Natural killer cell (primary cell): ENCODE measurements at places on chromosomes 5 and 9. TPM values are rescaled to one million over a fixed set of nuclear protein-coding genes. Genes with fewer than 3 reads are reported as not detected.

DNA sequence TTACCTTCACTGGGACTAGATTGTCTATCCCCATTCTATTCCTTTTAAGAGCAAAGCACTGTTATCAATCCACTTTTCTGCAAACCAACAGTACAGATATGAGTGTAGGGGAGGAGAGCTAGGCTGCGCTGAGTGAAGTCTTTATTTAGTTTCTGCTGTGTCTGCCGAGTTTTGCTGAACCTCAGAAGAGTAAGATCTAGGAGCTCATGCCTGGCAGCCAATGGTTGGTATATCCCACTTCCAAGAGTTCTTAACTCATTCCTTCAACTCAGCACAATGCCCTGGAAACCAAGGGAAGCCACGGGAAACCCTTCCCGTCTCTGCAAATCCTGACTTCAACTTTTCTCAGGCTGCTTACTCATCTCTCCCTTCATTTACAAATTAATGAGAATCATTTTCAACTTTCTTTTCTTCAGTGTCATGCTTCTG, 58.0 kb upstream of the JAK2 start:
- DNase-seq, result no peak
- no peaks in the 10 kb centered on the region for H3K36me3 ChIP-seq
- no peaks in the 10 kb centered on the region for H3K4me1 ChIP-seq
- no peak overlapping the region for H3K27ac ChIP-seq

GPSM1 gene
- total RNA-seq, result 4.2 TPM

GRCh38 chr5:29321591-29321990, 1871.9 kb upstream of the CDH6 start:
- no peak overlapping the region for H3K4me3 ChIP-seq
- DNase-seq, result no peak
- H3K36me3 ChIP-seq, result no peaks in the 10 kb centered on the region
- no peaks in the 10 kb centered on the region for H3K27me3 ChIP-seq

GRCh38 chr5:62296998-62297397, 9.0 kb upstream of the KIF2A start:
- no peak overlapping the region for H3K4me3 ChIP-seq
- H3K4me1 ChIP-seq, result peaks cover 21% of the 10 kb centered on the region
- H3K36me3 ChIP-seq, result no peaks in the 10 kb centered on the region

- H3K27me3 ChIP-seq, result no peaks in the 10 kb centered on the region
- H3K36me3 ChIP-seq, result no peaks in the 10 kb centered on the region
- H3K4me3 ChIP-seq, result no peak overlapping the region
- no peak overlapping the region for H3K27ac ChIP-seq
- no peak for DNase-seq
These were observed 489.2 kb upstream of the MEF2C start for GRCh38 chr5:89372176-89372575.

GRCh38 chr9:85142968-85143367, 473.4 kb downstream of the NTRK2 start:
- no peaks in the 10 kb centered on the region for H3K36me3 ChIP-seq
- no peaks in the 10 kb centered on the region for H3K27me3 ChIP-seq
- H3K4me1 ChIP-seq, result no peaks in the 10 kb centered on the region
- DNase-seq, result no peak
- H3K27ac ChIP-seq, result no peak overlapping the region

- peaks cover 14% of the 10 kb centered on the region for H3K4me1 ChIP-seq
- DNase-seq, result no peak
- H3K36me3 ChIP-seq, result no peaks in the 10 kb centered on the region
- H3K4me3 ChIP-seq, result no peak overlapping the region
These were observed 22.4 kb downstream of the GNAQ start for GRCh38 chr9:78009186-78009585.

- no peak for DNase-seq
- H3K4me1 ChIP-seq, result no peaks in the 10 kb centered on the region
- no peak overlapping the region for H3K27ac ChIP-seq
- no peaks in the 10 kb centered on the region for H3K27me3 ChIP-seq
- H3K4me3 ChIP-seq, result no peak overlapping the region
These were observed 40.0 kb downstream of the PRR16 start for GRCh38 chr5:120504057-120504456.

DNA sequence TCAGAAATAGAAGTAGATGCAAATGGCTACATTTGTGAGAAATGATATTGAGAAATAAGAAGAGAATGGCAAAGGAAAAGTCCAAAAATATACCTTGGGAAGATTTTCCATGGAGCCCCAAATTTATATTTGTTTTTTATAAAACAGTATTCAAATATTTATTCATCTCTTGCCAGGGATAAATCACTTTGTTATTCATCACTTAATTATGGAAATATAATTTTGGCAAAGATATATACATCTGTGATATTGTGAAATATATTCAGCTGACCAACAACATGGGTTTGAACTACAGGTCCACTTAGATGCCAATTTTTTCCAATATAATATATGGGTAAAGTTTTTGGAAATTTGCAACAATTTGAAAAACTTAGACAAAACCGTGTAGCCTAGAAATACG, 19.7 kb upstream of the RAPGEF6 start:
- no peaks in the 10 kb centered on the region for H3K27me3 ChIP-seq
- no peak overlapping the region for H3K27ac ChIP-seq
- no peak overlapping the region for H3K4me3 ChIP-seq
- DNase-seq, result no peak
- no peaks in the 10 kb centered on the region for H3K4me1 ChIP-seq
- peaks cover 21% of the 10 kb centered on the region for H3K36me3 ChIP-seq
